H54 (cell line): ENCODE measurements at places on chromosomes 4 and X.

DNA sequence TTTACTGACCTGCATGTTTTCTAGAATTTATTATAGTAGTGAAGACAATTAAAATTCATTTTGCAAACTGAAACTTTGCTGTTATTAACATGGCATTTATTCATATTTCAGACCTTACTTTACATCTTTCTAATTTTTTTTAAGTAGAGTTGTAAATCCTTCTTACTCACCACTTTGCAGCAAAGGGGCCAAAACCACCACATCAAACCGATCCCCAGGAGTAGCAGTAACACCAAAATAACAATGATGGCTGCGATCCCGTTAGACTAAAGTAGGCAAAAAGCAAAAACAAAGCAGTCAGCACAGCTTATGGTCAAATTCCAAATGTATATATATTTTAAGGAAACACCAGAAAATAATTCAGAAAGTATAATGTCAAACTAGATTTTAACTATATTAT, 64.7 kb downstream of the ANTXR2 start:
- no peak for DNase-seq

- DNase-seq: no peak
Observed at GRCh38 chr4:148078061-148078460, 346.2 kb downstream of the ARHGAP10 start.

DNA sequence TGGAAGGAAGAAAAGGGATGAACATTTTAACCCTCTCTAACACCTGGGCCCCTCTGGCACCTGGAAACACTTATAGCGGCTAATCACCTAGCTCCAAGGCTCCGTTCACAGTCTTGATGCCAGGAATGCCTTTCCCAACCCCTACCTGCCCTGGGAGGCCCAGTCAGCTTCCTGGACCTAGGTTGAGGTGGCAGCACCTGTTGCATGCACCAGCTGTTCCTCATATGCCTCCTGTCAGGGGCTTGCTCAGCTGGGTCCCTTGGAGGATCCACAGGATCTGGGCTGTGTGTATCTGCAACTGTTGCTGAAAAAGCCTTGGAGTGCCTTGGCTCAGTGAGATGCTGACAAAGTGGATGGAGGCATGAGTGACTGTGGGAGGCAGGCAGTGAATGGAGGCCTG, 4.4 kb downstream of the CFP start:
- DNase-seq: no peak

GRCh38 chr4:55808186-55808585, 11.4 kb upstream of the EXOC1L start:
- no peak for DNase-seq

GRCh38 chr4:105633241-105633640, 75.2 kb downstream of the INTS12 start:
- no peak for DNase-seq

DNA sequence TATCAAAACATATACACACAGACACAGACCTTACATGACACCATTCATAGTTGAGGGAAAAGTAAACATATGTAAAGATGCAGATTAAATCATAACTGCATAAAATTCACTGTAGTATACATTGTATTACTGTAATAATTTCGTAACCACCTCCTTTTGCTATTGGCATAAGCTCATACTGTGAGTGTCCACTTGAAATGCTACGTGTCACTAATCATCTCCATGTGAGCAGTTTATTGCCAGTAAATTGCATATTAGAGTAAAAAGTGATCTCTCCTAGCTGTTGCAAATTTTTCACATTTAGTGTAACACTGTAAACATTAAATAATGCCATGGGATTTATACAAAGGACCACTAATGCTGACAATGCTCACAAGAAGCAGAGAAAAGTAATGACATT, 256.7 kb upstream of the GNPDA2 start:
- no peak for DNase-seq

DNA sequence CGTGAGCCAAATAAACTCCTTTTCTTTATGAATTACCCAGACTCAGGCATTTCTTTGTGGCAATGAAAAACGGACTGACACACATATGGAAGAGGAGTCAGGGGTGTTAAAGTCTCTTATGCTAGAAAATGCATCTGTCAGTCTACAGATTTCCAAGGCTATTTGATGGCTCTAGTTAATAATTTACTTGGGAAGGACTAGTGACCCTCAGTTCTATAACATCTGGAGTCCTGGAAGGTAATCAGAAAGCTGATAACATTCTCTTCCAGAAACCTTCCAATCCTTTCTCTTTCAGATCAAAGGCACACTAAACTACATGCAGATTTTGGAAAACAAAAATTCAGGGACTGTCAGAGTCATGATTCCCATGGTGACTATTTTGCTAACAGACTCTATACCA, 142.0 kb upstream of the TEX13D start:
- DNase-seq: no peak

GRCh38 chr4:124037236-124037635, 640.6 kb downstream of the SPRY1 start:
- no peak for DNase-seq

DNA sequence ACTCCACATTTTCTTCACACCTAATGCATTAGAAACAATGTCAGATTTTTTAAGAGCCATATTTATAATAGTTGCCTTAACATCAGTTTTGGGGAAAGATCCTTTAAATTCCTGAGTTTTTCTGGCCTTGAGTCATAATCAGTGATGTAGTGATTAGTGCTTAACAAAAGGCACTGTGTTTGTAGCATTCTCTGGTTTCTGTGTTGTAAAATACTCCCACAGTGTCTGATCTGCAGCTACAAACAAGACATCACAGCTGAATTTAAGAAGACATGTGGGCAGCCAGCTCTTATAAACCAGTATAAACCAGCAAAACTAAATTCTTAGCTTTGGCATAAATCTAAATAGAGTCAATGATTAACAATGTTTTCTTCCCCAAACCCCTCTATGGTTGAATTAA, 233.8 kb downstream of the FSTL5 start:
- no peak for DNase-seq

DNA sequence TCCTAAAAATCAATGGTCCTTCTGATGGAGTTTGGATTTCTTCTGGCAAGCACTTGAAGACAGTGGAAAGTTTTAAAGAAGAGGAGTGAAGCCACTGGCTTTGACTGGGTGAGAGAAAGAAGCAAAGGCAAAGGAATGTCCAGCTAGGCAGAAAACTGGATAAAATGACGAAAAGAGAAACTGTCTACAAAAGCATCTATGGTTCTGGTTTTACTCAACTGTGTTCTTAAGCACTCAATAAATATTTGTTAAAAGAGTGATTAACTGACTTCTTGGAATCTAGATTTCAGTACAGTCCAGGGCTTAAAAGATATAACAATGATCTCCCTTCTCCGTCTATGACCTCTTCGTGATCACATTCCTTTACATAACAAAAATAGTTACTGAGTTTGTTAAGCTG, 52.4 kb downstream of the PACRGL start:
- no peak for DNase-seq

GRCh38 chr4:81164126-81164525, 50.9 kb downstream of the PRKG2 start:
- DNase-seq: no peak

DNA sequence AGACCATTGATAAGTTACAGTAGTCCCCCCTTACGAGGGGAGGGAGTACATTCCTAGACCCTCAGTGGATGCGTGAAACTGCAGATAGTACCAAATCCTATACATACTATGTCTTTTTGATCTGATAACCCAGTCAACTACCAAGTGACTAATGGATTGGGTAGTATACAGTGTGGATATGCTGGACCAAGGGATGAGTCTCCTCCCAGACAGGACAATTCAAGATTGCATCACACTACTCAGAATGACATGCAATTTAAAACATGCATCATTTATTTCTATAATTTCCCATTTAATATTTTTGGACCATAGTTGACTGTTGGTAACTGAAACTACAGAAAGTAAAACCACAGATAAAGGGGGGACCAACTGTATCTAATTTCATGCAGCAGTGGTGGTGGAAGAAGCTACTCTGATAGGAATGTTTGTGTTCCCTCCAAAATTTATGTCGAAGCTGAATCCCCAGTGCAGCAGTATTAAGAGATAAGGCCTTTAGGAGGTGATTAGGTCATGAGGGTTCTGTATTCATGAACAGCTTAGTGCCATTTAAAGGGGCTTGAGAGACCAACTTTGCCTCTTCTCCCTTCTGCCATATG, 11.9 kb downstream of the HADH start:
- no peak for DNase-seq
